GM23338 (cell line): ENCODE measurements at places on chromosomes 4 and X. TPM values are rescaled to one million over a fixed set of nuclear protein-coding genes. Genes with fewer than 3 reads are reported as not detected.

GRCh38 chr4:164949448-164950143, 27.9 kb downstream of the TRIM61 start:
- no peaks in the 10 kb centered on the region; the same call in 1 of the 2 replicates for H3K4me1 ChIP-seq
- no peaks in the 10 kb centered on the region for H3K27me3 ChIP-seq
- H3K36me3 ChIP-seq, result no peaks in the 10 kb centered on the region
- H3K4me3 ChIP-seq, result no peak overlapping the region
- H3K27ac ChIP-seq, result no peak overlapping the region

DNA sequence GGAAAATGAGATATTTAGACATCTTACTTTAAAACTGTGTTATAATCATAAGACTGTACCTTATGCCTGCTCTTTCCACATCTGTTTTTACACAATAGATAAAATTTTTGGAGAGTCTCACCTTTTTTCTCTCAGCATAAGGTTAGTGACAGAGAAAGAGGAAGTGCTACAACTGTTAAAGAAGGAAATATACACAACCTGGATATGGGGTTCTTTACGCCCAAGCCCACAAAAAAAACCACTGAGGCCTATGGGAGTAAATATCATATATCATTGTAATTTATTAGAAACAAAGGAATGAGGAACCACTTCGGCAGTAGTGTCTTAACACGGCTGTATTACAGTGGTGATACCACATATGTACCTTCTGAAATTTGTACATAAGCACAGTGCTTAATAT, 265.9 kb upstream of the GK2 start:
- H3K4me1 ChIP-seq, result no peaks in the 10 kb centered on the region
- no peak overlapping the region for H3K4me3 ChIP-seq
- DNase-seq, result no peak

GRCh38 chr4:175413561-175413960, 398.5 kb downstream of the GPM6A start:
- no peaks in the 10 kb centered on the region; the same call in 1 of the 2 replicates for H3K36me3 ChIP-seq
- H3K27me3 ChIP-seq, result no peaks in the 10 kb centered on the region
- no peak overlapping the region for H3K27ac ChIP-seq
- no peak for DNase-seq
- H3K4me1 ChIP-seq, result peaks cover 7% of the 10 kb centered on the region

GRCh38 chrX:63935835-63936234, 150.8 kb upstream of the ARHGEF9 start:
- no peak overlapping the region for H3K4me3 ChIP-seq
- H3K36me3 ChIP-seq, result no peaks in the 10 kb centered on the region
- H3K27ac ChIP-seq, result no peak overlapping the region
- DNase-seq, result no peak
- peaks cover 6% of the 10 kb centered on the region; the same call in 1 of the 2 replicates for H3K4me1 ChIP-seq
- no peaks in the 10 kb centered on the region for H3K27me3 ChIP-seq

- no peak within 1 kb of the TSS for H3K27ac ChIP-seq
- no peaks in the 10 kb centered on the region for H3K36me3 ChIP-seq
- H3K4me1 ChIP-seq, result peaks cover 18% of the 10 kb centered on the region
- DNase-seq, result peak; percentile 78
- H3K4me3 ChIP-seq, result peak within 1 kb of the TSS; percentile 77
Observed at GRCh38 chr4:157220371-157220881, at the start of gene GRIA2. GRIA2 (plus strand) TSS chr4:157220728; CDS start chr4:157221043, 315 bp downstream.

DNA sequence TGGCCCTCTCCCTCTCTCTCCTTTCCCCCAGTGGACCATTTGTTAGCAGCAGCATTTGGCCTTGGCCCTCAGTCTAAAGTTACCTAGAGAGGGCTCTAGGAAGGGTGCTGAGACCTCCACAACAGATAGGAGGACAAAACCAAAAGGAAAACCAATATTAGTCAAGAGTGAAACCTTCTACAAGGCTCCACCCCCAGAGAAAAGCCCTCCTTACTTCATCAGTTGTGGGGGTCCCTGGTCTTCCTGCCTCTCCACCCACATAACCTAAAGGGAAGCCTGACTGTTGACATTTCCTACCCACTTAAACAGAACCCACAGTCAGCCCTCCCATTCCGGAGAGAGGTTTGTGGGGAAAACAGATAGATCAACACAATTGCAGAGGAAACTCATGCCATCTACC, 4.7 kb upstream of the CD40LG start:
- no peak overlapping the region for H3K27ac ChIP-seq
- DNase-seq, result no peak
- no peaks in the 10 kb centered on the region for H3K4me1 ChIP-seq

- no peak overlapping the region for H3K27ac ChIP-seq
- no peak for DNase-seq
- H3K27me3 ChIP-seq, result no peaks in the 10 kb centered on the region
- H3K36me3 ChIP-seq, result no peaks in the 10 kb centered on the region
- H3K4me3 ChIP-seq, result no peak overlapping the region
Observed at GRCh38 chr4:110278127-110278526, 79.7 kb upstream of the ELOVL6 start.

ADGRG4 gene
- not detected in 2 replicates for total RNA-seq

SPANXA2 gene
- total RNA-seq, result 0.45 TPM in 1 of 2 replicates, not detected in the other
